ENCODE measurements at places on chromosomes 1 and 21.

DNA sequence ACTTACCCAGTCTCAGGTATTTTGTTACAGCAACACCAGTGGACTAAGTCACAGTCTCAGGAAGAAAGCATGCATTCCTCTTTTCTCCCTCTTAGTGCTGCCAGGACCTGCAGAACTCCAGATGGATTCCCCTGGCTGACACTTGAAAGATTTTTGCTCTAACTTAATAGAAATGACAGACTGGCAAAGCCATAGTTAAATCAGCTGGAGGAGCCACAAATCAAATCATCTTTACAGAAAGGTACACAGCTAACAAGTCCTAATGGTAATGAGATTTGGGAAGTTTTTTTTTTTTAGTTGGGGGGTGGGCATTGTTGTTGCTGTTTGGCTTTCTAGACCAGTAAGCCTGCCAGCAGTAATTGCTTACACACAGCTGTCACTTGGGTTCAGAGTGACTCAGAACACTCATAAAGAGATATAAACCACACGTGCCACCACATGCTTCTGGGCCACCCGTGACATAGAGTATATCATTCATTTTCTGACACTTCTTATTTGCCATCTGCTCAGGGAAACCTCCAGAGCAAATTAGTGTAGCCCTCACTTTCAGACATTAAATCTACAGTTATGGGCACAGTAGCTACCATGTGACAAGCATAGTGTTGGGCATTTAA lies 72.4 kb downstream of the FH start:
- DNase-seq, result no peak

DNA sequence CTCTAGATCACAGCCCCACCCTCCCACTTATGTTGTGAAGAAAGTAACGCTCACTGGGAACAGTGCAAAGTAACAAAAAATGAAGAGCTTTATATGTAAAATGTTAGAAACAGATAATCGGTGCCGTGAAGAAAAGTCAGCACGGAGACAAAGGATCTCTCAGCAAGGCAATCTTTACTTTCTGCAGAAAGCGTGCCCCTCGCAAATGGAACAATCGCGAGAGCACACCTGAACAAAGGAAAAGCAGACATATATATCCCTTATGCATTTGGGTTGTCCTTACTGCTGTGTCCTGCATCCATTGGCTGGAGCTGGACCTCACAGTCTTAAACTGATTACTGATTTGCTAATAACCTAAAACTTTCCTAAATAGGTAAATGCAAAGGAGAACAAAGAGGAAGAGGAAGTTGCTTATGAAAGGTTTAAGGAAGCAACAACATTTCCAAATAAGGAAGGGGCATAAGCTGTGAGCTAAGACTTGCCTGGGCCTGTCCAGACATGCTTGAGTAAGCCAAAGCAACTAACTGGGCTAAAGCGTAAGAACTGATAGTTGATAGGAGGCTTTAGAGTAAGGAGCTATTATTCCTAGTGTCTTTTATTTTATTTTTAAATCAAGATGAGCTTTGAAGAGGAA lies 89.7 kb downstream of the GTF2B start:
- no peak for DNase-seq

DNA sequence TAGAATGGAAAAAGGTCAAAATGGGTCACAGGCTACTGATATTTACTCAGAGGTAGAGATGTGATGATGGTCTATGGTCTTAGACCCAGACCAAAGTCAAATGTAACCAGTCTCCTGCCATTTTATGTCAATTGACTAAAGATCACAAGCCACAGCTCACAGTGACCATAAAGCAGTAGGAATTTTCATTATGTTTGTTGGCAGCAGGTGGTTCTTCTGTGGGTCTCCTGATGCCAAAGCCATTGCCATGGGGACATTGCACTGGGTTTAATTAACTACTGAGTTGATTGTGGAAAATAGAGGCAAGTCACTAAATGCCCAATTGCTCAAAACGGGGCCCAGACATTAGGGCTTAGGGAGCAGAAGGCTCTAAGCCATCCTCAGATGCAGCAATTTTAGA lies at the start of gene OR10K2:
OR10K2 (minus strand) TSS at position 101 of the 400 bp plus-strand sequence. CDS start 5,371 bp downstream, outside the sequence.
- no peak for DNase-seq

- DNase-seq, result no peak
Observed at GRCh38 chr1:38444311-38444710, 397.7 kb upstream of the POU3F1 start.

GRCh38 chr21:33299181-33299752 lies 25.5 kb upstream of the IFNAR1 start:
- DNase-seq, result peak; percentile 27

- DNase-seq, result no peak
Observed at GRCh38 chr21:45713613-45714012, 70.1 kb downstream of the PCBP3 start.

GRCh38 chr1:109909561-109909960 lies 1.1 kb upstream of the CSF1 start:
- DNase-seq, result no peak

DNA sequence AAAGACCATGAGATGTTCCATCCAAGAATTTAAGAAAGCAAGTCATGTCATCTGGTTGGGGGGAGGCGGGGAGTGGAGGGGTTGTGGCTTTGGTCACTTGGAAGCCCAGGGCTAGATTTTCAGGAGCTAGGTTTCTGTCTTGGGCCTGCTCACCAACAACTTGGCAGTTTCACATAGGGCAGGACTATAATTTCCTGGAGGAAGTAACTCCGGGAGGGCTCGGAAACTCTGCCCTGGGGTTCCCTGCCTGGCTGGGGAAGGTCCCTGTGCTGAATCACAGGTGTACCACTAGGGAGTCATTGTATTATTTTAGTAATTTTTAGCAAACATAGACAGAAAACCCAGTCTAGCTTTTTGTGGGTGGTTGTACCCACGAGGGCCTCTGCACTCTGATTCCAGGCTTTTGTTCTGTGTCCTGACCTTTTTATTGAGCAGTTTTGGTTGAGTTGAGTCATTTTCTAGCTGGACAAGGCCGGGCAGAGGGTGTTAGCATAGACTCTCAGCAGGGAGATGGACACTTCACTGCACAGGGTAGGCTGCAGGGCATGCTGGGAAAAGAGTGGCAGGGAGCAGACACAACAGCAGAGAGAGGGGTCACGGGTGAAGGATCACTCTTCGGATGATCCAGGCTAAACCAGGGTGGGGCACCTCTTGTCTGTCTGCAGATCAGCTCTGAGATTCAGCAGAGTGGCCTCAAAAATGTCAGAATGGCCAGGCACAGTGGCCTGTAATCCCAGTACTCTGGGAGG lies 144.7 kb downstream of the GRIK3 start:
- no peak for DNase-seq
